ENCODE measurements at places on chromosomes 12 and 14.

DNA sequence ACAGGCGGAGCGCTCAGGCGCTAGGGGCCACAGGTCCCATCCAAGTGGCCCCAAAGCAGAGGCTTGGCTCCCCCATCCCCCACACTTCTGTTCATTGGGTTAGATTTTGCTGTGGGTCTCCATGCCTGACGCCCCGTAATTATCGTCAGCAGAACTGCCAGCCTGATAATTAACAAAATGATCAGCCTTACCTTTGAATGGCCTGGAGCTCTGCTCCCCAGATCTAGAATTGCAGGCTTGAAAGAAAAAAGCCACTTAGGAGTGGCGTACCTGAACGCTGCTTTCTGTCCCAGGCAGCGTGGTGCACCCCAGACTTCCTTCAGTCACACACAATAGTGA, 28.7 kb upstream of the LRP1-AS start:
- no peak for DNase-seq

- no peak for DNase-seq
Observed at GRCh38 chr12:96872961-96873360, 34.1 kb upstream of the NEDD1 start.

DNA sequence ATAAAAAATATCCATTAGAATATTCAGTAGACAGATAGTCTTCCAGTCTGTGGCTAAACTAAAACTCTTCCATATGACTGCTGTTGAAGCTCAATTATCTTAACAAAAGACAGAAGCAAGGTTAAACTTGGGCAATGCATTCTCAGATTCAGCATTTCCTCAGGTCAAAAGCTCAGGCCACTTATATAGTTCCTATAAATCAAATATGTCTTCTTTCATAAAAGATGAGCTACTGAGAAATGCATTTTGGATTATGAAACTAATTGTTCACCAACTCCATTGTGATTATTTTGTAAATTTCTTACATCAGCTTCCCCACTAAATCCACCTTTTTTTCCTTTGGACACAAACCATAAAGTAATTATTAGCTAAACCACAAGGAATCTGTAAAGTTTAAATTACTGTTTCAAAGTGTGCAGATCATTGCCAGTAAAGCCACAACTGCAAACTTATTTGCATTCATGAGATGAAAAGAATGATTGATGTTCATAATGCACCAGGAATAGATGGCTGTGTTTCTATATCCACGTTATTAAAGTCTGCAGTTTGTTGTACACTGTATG, 224.4 kb downstream of the FBXL14 start:
- no peak for DNase-seq

DNA sequence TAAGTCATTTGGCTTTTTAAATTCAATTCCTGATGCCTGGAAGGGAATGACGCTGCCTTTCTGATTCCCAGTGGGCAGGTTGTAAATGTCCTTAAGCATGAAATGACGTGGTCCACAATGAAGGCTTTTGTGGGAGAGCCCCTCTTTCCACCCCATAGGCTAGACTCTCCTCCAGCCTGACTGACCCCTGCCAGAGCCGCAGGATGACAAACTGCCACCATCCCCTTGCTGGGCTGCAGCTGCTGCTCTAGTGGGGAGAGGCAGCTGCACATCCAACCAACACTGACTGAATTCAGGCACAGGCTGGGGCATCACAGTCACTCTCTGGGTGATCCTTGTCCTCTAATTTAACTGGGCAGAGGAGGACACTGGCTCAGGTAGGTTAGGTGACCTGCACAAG, 6.3 kb downstream of the TSPAN11 start:
- no peak for DNase-seq

DNA sequence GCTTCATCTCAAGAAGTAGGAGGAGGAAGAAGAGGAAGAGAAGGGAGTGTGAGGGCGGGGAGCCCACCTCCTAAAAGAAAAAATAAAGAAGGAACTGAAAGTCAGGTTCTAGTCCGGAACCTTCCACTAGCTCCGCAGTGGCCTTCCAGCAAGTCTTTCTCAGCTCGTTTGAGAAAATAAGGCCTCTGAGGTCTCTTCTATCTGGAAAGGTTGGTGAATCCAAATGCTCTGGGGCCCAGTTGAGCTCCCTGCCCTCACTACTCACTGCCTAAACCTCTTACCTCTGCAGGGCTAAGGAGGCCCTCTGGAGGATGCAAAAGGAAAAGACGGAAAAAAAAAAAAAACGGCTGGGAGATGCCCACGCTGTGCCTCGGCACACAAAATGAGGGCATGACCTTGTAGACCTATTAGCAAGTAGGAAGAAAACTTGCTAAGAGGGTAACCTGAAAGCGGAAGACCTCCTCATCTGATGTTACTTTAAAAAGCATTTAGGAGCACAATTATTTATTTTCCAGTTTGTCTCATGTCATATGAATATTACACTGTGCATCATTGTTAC, 35.9 kb downstream of the FBLN5 start:
- DNase-seq = peak; percentile 10

DNA sequence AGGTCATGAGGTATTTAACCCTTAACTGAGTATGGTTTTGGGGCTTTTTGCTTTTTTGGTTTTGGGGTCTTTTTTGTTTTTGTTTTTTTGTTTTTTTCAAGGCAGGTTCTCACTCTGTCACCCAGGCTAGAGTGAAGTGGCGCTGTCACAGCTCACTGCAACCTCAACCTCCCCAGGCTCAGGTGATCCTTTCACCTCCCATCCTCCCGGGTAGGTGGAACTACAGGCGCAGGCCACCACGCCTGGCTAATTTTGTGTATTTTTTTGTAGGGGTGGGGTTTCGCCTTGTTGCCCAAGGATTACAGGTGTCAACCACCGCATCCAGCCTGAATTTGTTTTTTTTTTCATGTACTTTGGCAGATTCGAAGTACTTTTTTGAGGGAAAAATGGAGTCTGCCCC, 19.9 kb downstream of the RAP1B start:
- DNase-seq = no peak

DNA sequence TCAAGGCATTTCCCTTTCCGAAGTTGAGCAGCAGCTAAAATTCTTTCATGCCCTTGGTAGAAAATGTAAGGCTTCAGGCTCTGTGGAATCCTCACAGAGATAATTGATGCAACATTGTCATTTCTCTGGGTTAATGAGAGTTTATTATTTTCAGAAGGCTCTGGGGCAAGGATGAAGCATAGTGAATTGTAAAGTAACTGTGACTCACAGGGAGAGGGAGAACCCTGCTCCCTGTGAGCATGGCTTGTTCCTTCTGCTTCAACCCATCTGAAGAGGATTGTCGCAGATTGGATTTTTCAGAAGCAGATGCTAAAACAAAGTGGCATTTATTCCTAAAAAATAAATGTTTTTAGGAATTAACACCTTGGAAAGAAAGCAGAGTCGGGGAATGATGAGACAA, 41.2 kb downstream of the APOBEC1 start:
- DNase-seq = no peak

DNA sequence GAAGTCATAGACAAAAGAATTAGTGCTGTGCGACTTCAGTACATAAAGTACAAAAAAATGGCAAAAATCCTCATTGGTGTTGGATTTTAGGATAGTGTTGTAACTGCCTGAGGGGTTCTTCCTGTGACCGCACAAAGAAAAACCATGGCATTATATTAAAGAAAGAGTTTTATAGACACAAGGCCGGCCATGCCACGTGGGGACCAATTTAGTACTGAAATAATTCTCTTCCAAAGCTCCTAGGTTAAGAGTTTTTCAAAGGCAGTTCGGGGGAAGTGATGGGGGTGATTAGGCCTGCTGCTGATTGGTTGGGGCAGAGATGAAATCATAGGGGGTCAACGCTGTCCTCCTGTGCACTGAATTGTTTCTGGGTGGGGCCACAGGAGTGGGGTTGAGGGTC, 150.9 kb upstream of the EEA1 start:
- DNase-seq = no peak

GRCh38 chr14:105702275-105702817, 176.0 kb downstream of the TMEM121 start:
- DNase-seq = no peak

DNA sequence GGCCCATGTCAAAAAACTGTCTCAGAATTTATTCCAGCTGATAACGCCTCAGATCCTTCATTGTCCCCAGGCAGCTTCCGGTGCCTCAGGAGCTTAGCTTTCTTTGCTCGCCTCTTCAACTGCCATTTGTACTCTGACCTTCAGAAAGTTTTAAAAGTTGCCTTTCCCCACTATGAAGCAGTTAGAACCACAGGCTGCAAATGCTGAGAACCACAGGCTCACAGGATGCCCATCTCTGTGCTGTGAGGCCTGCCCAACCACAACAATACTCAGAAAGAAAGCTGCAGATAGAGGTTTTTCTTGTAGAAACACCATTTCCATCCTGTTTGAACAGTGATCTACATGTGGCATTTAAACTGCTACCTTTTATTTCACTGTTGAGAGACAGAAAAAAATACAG, 131.1 kb downstream of the PRKCH start:
- peak; percentile 46 for DNase-seq

- no peak for DNase-seq
Observed at GRCh38 chr14:62429683-62430082, 615.6 kb downstream of the KCNH5 start.
